T1000 (cell line): ENCODE measurements at places on chromosomes 16 and 17.

GRCh38 chr17:19384723-19385391 lies 2.1 kb downstream of the MFAP4 start:
- no peak for DNase-seq

DNA sequence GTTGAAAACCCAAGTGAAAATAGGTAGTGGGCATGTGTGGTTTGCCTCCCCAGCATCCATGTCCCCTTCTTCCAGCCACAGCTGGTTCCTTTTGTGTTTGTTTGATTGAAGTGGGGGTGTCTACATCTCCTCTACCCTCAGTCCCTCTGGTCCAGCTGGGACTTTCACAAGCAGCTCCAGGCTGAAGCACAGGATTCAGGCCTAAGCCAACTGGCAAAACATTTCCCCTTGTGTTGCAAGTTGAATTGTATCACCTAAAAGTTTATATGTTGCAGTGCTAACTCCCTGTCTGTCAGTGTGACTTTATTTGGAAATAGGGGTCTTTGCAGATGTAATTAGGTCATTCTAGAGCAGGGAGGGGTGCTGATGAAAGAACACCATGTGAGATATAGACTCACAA lies 205.9 kb upstream of the ASIC2 start:
- DNase-seq: no peak

- DNase-seq: no peak
Observed at GRCh38 chr17:38587947-38588787, 17.6 kb downstream of the SRCIN1 start.

DNA sequence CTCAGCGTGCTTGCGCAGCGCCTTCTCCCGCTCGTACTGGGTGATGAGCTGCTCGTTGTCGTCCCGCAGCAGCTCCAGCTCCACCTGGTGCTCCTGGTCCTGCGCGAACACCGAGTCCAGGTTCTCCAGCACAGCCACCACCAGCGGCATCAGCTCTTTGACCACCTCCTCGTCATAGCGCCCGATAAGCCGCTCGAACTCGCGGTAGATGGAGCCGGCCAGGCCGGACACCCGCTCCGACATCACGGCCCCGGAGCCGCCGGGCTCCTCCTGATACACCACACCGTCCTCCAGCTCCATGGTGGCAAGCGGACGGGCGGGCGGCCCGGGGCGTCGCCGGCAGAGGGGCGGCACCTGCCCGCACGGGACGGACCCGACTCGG lies 320 bp downstream of the SPAG9 start:
- DNase-seq: no peak

DNA sequence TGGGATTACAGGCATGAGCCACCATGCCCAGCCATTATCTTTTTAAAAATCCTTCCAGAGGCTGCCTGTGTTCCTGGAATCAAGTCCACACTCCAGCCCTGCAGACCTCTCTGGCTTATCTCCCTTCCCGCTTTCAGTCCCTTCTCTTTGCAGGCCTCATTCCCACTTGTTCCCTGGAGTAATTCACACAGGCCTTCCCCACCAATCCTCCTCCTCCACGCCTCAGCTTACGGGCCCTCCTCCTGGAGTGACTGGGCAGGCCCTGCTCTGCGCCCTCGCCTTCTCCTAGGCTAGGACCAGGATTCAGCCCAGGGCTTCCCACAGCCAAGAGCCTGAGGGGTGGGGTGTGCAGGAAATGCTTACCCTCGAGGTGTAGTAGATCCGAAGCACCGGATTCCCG lies 2.8 kb downstream of the CDIPT start:
- no peak for DNase-seq

DNA sequence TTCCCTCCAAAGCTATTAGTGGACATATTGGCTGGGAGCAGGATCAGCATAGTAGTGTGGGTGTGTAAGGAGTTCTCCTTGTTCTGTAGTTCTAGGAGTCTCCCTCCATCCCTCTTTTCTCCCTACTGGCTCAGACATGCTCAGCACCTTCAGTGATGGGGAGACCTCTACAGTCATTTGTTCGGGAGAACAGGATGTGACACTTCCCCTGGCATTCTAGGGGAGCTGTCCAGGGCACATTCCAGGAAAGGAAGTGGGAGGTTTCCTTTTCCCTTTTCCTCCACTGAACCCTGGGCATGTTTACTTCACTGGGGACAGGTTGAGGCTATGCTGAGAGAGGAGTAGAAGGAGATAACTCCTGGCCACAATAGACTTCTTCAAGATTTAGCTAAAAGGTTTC lies 86.5 kb downstream of the MYH13 start:
- DNase-seq: no peak

GRCh38 chr16:2037115-2037514 lies 10.4 kb downstream of the NHERF2 start:
- no peak for DNase-seq

GRCh38 chr17:2125013-2125535 lies 70.2 kb downstream of the HIC1 start:
- DNase-seq: no peak

DNA sequence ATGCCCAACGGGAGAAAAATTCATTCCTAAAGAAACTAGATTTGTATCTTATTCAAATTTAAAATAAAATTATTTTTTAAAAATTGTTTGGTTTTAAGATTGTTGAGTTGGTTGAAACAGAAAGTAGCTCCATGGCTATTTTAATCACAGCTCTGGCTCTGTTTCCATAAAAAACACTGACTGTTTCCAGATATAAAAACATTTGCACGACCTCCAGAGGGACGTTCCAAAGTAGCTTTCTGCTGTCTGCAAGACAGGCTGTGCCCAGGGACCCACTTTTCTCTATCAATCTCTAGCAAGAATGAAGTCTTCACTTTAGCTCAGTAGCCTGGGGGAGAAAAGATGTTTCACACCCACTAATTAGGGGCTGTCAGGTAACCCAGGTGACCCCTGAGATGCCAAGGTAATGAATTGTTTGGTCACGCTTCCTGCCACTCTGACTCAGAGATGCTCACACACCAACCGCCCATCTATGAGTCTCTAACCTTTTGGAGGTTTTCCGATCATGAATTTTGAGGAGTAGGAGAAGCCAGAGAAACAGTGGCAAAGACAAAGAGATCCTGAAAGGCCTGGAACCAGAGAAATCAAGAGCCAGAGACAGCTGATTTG lies 220.1 kb upstream of the SOX9 start:
- peak; percentile 38 for DNase-seq

DNA sequence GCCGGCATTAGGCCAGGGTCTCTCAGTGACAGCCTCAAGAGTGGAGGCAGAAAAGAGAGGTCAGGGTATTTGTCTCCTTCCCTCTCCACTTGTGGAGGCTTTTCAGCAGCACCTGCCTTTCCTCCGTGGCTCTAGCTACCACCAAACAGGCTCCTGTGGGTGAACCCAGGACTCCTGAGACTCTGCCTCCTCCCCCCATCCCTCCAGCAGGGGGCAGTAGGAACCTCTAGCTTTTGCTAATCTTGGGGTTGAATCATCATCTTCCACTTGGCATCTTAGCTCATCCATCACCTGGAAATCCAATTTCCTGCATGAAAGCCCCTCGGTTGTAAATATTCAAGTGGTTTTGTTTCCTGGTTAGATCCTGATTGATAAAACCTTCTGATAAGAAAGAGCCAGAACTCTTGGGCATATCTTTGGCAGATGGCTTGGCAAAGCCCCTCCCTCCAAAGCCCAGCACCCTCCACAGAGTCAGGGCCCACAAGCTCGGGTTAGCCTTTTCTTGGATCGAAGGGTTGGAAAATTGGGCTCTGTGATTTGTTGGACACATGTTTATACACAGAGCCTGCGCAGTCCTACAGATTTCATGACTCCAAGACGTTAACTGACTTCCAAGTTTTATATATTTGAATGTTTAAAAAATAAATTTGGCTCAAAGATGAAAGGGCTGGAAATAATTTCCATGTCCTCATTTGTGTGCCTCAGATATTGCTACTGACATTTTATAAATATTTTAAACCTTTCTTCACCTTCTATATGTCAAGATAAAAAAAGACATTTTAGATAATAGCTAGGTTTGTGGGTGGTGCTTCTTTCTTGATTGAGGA lies 322.1 kb downstream of the MAP2K4 start:
- no peak for DNase-seq

DNA sequence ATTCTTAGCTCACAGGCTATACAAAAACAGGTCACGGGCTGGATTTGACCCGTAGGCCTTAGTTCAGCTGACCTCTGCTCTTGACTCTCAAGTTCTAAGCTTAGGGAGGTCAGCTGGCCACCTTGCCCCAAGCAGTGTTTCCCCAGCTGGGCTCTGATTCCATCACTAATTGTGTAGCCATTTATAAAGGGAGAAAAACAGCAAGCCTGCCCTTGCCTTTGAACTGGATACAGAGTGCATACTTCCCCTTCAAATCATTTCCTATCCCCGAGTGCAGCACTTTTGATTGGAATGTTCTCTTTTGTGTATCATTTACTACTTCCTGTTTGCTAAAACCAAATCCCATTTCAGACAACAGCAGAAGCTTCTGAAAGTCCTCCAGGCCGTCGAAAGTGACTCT lies 153.6 kb downstream of the KATNIP start:
- DNase-seq: no peak

DNA sequence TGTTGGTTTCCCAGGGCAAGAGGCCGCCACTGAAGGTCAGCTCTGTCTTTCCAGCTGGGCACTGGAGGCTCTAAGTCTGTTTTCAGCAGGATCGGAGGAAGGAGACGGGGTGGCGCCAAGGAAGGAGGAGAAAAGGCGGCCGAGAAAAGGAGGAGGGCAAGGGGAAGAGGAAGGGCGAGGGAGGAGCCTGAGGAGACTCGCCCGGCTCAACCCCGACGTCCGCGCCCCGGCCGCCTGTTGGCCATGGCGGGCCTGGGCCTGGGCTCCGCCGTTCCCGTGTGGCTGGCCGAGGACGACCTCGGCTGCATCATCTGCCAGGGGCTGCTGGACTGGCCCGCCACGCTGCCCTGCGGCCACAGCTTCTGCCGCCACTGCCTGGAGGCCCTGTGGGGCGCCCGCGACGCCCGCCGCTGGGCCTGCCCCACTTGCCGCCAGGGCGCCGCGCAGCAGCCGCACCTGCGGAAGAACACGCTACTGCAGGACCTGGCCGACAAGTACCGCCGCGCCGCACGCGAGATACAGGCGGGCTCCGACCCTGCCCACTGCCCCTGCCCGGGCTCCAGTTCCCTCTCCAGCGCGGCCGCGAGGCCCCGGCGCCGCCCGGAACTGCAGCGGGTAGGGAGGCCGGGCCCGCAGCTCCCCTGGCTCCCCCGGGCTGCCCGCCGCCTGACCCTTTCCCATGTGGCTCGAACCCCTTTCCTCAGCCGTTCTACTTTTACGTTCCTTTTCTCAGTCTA lies at the start of gene RNF135:
Gene RNF135 (plus strand): TSS at position 209 of the 737 bp plus-strand sequence. CDS start 35 bp downstream, at position 244.
- DNase-seq: peak; percentile 86

DNA sequence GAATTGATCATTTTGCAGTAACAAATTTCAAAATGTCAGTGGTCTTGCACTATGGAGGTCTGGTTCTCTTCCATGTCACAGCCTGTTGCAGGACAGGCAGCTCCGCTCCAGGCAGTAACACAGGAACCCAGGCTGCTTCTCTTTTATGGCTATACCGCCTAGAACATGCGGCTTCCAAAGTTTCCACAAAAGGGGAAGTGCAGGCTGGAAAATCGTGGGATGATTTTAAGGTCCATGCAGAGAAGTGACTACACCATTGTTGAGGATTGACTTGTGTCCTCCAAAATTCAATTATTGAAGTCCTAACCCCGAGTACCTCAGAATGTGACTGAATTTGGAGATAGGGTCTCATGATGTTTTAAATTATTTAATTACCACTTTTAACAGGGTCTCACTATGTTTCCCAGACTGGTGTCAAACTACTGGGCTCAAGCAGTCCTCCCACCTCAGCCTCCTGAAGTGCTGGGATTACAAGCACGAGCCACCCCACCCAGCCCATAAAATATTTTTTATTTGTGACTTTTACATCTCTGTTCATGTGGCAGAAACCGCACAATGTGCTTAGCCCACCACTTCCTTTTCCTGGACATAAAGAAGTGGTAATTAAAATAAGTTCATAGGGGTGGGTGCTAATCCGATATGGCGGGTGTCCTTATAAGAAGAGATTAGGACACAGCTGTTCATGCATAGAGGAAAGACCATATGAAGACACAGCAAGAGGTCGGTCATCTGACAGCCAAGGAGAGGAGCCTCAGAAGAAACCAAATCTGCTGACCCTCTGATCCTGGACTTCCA lies 279.2 kb upstream of the RPL38 start:
- no peak for DNase-seq
